ENCODE measurements at places on chromosomes 4 and X.

DNA sequence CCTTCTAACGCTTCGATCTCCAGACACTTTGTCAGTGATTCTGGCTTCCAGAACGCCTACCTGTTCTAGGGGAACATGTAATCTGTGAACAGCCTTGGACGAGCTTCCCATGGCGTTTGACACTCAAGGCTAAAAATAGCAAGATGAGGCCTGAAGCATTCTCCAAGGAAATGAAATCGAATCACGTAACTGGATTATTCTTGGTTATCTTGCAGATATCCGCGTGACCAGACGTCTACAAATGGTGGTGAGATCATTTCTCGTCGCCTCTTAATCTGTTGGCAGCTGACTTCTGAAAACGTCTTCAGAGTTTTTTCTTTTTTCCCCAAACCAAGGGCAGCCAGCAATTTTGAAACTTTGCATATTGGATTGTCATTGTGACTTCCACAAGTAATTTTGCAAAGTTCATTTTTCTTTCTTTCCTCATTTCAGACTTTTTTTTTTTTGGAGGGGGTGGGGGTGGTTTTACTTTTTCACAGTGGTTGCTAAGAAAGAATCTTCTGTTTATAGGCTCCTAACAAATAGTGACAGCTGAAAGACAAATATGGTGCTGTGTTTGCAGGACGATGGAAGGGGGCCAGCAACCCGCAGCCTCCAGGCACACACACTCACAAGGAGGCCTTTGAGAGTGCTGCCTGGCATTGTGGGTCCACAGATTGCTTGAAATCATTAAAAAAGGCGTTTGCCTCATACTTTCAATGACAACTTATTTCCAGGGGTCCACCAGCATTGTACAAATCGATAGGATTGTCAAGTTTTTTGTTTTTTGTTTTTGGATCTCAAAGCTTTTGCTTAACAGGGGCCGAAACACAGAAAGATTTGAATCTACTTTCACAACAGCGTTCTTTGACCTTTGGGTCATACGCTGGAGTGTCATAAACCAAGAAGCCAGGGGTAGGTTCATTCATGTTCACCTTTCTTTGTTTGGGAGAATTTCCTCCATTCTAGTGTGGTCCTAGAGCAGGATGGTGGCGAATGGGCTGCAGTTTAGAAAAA, 32.4 kb upstream of the PDLIM3 start:
- DNase-seq: no peak

- peak; percentile 5 for DNase-seq
Measured at GRCh38 chr4:142405021-142405694, 440.9 kb downstream of the INPP4B start.

DNA sequence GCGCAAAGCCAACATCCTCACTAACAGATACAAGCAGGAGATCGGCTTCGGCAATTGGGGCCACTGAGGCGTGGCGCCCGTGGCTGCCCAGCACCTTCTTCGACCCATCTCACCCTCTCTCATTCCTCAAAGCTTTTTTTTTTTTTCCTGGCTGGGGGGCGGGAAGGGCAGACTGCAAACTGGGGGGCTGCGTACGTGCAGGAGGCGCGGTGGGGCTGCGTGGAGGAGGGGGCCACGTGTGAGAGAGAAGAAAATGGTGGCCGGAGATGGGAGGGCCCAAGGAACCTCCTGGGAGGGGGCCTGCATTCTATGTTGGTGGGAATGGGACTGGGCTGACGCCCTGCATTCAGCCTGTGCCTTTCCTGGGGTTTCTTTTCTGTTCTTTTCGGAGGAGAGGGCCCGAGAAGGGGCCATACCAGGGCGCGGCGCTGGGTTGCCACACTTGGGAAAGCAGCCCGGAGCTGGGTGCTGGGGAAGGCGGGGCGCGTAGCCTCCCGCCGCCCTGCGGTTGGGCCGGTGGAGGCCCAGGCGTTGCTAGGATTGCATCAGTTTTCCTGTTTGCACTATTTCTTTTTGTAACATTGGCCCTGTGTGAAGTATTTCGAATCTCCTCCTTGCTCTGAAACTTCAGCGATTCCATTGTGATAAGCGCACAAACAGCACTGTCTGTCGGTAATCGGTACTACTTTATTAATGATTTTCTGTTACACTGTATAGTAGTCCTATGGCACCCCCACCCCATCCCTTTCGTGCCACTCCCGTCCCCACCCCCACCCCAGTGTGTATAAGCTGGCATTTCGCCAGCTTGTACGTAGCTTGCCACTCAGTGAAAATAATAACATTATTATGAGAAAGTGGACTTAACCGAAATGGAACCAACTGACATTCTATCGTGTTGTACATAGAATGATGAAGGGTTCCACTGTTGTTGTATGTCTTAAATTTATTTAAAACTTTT, 4.5 kb downstream of the MID1IP1 start:
- DNase-seq: peak; percentile 32

GRCh38 chr4:3261411-3262207, 12.7 kb downstream of the MSANTD1 start:
- DNase-seq: no peak

GRCh38 chr4:73945140-73945539, 36.7 kb downstream of the PF4 start:
- DNase-seq: no peak

DNA sequence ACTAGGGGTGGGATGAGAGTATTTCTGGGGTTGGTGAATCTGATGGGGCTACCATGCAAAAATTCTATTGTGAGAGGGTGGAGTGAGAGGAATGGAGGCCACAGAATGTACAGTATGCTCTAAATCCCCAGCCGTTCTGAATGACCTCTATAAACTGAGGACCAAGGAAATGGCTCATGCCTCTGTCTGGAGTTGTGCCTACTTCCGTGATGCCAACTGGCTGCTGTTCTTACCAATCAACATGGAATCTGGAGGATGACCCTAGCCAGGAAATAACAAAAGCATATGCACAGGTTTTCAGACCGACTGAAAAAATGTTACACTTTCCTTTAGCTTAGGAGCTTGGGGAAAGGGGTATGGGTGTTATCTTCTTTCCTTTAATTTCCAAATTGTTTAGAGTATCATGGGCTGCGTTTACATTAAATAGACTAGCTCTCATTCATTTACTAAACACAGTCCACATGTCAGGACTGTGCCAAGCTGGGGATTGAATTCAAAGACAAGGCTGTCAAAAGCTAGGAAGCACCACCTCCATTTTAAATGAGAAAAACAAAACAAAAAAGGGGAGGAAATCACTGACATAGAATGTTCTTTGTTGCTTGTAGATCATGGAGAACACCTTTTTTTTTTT, 20.2 kb upstream of the CCKAR start:
- no peak for DNase-seq

- DNase-seq: no peak
Measured at GRCh38 chr4:3747581-3747904, 18.6 kb upstream of the ADRA2C start.

DNA sequence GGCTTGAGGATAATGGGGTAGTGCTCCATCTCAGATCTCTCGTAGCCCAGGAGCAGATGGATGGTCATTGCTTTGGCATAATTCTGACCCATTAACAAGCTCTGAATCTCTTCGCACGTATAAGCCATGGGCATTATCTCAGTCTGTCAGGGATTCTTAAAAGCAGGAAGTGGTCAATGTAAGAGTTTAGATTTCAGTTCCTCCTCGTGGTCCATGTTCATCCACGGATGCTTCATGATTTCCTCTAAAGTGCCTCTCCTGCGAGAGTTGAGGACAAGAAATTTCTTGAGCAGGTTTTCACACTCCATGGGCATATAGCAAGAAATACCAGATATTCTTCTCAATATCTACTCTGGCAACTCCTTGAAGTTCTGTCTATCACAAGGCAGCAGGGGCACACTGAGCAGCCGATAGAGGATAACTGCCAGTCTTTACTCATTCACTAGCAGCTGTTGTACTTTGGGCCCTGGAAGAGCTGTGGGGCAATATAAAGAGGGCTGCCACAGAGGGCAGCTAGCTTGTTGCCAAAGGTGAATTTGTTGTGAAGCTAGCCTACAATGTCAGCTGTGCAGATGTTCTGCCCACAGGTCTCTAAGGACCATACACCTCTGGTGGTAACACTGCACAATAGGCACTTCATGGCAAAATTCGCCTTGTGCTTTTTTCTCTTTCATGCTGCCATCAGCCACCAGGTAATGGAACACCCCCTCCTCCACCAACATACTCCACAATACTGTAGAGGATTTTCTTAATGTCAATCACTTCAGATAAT, 52.0 kb upstream of the WDR17 start:
- no peak for DNase-seq

- DNase-seq: no peak
Measured at GRCh38 chrX:49879656-49880277, 483 bp downstream of the USP27X start.

DNA sequence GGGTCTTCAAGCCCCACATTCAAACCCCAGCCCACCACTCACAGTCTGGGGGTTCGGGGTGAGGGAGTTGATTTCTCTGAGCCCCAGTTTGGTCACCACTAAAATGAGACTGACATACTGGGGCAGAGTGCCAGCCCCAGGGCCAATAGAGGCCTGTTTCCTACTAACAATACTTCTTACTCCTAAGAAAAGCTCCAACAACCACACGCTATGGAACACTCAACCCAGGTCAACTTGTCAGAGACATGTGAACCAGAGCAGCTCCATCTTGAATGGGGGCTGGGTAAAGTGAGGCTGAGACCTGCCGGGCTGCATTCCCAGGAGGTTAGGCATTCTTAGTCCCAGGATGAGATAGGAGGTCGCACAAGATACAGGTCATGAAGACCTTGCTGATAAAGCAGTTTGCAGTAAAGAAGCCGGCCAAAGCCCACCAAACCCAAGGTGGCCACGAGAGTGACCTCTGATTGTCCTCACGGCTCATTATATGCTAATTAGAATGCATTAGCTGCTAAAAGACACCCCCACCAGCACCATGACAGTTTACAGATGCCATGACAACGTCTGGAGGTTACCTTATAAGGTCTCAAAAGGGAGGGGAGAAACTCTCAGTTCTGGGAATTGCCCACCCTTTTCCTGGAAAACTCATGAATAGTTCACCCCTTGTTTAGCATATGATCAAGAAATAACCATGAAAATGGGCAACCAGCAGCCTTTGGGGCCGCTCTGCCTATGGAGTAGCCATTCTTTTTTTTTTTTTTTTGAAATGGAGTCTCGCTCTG, 26.6 kb upstream of the HTRA3 start:
- DNase-seq: no peak

DNA sequence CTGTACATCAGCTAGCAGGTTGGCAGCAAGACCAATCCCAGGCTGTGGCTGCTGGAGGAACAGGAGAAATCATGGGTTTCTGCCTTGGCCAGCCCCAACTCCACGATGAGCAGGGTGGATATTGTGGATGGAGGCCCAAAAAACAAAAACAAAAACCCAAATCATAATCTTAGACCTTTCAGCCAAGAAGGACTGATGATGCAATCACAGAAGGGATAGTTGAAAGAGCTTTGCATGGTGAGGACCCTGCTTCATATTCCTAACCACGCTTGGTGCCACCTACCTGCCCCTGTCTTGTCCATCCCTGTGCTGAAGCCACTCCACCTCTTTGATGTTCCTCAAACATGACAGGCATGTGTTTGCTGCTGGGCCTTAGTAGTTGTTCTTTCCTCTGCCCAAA, 68.8 kb upstream of the CT45A1 start:
- DNase-seq: no peak

DNA sequence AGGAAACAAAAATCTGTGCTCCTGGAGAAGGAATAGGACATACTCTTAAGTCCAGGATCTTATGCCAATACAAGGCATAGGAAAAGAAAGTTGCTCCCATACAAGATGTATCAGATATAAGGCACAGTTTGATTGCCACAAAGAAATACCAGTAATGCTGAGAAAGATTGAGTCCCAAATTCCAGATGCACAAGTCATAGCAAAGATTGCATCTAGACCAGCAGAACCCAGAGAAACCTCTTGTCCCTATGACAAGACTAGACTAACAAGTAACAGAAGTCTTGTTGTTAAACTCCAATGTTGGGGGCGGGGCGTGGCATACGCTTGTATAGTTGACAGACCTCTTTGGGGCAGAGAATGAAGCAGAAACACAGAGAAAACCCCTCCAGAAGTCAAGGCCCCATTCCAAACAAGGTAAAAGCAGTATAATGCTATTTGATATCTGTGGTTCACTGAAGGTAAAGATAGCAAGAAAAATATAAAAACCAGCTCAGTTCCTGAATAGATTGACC, 671.5 kb upstream of the GRIA3 start:
- no peak for DNase-seq

- DNase-seq: no peak
Measured at GRCh38 chrX:25013632-25014365, 2.0 kb downstream of the ARX start.

- DNase-seq: no peak
Measured at GRCh38 chr4:156958276-156959074, 13.1 kb downstream of the PDGFC start.

- DNase-seq: no peak
Measured at GRCh38 chr4:183399126-183399522, 45.3 kb upstream of the CDKN2AIP start.

DNA sequence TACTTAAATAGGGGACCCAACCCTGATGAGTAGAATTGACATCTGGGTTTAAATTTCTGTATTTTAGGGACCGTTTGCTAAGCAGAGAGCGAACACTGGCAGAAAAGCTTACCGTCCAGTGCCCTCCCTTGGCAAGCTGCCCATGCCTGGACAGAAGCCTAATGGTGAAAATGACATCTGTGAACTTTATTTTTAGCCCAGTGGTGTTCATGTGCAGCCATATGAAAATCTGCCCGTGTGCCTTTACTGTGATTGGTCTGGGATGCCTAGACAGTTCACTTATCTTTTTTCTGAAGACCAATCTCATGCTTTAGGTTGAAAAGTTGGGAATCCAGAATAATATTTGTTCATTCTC, 1.1 kb downstream of the STBD1 start:
- no peak for DNase-seq

GRCh38 chr4:64969081-64969480, 559.8 kb upstream of the TECRL start:
- DNase-seq: no peak

DNA sequence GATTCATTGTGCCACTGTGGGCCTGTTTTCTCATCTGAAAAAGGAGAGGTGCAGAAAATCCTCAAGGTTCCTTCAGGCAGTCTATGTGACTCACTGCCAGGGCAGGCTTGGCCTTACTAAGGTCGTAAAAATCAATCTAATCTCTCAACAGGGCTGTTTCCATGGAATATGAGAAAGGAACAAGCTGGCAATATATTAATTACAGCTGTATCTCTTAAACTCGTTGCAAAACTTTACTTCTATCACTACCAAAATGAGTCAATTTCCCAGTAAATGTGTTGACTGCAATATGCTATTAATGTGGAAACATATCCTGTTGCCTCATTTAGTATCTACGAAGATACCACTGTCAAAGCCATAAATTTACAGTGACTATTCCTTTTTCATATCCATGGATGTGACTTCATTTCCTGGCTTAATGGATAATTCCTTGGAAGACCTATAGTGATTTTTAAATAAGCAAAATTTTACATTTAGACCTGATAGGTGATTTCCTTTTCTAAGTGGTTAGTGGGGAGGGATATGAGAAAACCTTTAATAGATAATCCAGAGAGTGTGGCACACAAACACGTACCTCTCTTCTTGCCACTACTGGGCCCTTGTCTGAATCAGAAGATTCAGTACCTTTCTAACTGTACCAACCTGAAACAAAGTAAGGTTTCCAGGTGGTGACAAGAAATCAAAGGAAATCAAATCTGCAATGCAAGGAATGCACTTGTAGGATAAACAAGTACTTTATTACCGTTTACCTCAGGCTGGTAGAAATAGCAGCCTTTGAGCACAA, 127.4 kb upstream of the FTHL17 start:
- DNase-seq: no peak
